ENCODE measurements at places on chromosomes 3 and 15.

- DNase-seq: no peak
Observed at GRCh38 chr15:39114690-39115378, 466.0 kb upstream of the THBS1 start.

DNA sequence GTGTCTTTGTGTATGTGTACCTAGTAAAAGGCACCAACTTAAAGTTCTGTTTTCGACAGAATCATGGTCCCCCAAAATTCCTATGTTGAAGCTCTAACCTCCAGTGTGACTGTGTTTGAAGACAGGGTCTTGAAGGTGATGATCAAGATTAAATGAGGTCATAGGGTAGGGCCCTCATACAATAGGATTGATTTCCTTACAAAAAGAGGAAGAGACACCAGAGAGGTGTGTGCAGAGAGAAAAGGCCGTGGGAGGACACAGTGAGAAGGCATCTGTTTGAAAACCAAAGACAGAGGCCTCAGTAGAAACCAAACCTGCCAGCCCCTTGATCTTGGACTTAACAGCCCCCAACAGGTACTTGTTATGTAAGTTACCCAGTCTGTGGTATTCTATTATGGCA, 52.0 kb upstream of the CORO2B start:
- no peak for DNase-seq

- DNase-seq: no peak
Observed at GRCh38 chr3:70085613-70086012, 86.1 kb downstream of the SAMMSON start.

- DNase-seq: no peak
Observed at GRCh38 chr3:109066864-109067263, 51.1 kb downstream of the MORC1 start.

DNA sequence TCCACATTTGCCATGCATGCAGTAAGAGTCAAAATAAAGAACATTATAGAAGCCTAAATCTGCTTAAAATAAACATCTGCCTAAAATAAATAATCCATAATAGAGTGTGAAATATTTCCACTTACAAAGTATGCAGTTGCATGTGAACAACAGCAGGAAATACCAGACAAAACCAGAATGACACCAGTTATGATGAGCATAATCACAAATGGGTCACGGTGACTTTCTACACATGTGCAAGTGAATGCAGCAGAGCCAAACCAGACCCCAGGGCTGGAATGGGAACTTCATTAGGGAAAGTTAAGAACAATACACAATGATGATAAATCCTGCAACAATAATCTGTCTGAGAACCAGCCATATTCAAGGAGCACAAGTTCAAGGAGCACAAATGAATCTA, 615.5 kb downstream of the ROBO2 start:
- DNase-seq: no peak

DNA sequence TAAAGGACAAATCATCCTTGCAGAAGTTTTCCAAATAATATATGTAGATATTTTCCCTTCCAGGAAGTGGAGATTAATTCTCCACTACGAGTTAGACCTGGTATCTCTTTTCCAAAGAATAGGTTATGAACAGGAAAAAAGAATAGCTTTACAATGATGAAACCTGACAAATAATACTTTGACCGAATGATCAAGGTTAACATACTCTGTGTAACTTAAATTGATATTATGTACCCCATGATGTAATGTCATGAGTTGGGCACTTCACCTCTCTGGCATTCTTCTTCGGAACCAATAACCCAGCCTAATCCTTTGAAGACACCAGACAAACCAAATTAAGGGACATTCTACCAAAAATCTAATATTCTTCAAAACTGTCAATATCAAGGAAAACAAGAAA, 48.7 kb upstream of the CNTN3 start:
- no peak for DNase-seq

DNA sequence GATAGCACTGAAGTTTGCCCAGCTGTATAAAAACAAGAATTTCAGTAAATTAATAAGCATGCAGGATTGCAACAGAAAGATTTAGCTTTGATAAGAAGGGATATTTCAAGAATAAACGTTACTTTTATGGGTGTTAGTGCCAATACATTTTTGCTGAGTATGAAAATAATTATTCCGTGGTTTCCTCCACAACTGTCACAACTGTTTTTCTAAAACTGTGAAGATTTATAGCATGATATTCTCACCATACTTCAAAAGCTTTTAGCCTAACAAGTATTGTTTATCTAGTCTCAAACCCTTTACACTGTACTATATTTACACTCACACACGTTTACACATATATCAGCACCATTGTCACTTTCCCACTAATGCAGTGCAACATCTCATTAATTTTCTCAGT, 200.5 kb downstream of the TPRG1 start:
- DNase-seq: no peak

DNA sequence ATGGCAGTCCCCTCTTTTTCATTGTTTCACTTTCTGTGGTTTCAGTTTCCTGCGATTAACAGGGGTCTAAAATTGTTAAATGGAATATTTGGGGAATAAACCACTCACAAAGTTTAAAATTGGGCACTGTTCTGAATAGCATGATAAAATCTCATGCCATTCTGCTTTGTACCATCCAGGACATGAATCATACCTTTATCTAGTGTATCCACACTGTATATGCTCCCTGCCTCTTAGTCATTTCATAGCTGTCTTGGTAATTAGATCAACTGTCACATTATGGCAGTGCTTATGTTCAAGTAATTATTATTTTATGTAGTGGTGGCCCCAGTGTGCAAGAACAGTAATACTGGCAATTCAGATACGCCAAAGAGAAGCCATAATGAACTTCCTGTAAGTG, 734.5 kb downstream of the ZPLD1 start:
- DNase-seq: no peak

DNA sequence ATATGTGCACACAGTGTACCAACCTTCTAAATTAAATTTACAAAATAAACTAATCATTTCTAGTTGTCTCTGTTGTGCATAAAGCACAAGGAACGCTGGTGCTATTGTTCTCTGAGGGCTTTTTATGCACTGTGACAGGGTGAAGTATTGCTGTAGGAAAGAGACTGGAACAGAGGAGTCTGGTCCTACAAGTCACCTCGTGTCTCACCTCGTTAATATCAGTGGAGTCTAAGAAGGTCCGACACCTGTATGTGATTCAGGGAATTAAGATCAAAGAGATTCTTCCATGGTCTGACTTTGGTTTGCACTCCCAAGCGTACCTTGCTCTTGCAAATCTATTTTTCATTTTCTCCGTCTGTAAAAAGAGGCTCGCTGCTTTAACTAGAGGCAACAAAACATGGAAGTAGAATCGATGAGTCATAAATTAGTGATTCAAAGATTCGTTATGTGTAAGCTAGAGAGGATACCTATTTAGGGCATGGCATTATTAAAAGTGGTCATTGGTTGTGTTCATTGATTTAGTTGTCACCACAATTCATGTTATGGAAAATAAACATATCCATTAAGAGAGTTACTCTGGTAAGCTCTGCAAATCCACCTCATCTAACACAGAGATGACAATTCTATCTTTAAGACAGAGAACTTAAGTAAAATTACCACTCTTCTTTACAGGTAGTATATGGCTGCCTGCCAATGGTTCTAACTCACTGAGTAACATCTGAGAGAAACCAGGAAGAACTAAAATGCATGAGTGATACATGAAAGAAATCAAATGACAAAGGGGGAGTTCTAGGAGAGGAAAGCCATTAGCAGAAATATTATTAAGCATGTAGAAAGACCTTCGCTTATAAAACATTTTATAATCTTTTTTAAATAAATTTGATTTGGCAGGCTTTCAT, 219.4 kb upstream of the GBE1 start:
- DNase-seq: no peak

- DNase-seq: no peak
Observed at GRCh38 chr15:62491642-62492041, 326.6 kb upstream of the C2CD4B start.
